Stimulated activated naive CD8-positive, alpha-beta T cell treated with anti-CD3 and anti-CD28 coated beads, Interleukin-15, Interleukin-2, amounts not matched to agents 100 U/mL and 50 U/mL, for 24 hours (primary cell): ENCODE measurements at places on chromosomes 5 and 9.

DNA sequence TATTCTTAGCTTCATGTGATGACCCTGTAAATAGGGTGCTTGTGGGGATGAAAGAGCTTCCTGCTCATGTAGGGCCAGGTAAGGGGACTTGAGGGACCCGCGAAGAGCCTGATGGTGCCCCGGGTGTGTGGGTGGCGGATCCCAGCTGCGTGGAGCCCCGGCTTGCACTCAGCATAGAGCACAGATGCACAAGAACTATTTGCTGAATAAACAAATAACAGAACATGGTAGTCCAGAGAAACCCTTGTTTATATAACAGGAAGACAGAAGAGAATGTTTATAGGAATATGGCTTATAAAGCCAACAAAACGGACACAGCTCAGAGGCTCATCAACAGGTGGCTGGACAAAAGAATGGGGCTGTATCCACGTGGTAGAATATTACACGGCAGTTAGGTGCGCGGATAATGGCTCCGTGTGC lies 106.9 kb upstream of the COL5A1 start:
- DNase-seq, result no peak

DNA sequence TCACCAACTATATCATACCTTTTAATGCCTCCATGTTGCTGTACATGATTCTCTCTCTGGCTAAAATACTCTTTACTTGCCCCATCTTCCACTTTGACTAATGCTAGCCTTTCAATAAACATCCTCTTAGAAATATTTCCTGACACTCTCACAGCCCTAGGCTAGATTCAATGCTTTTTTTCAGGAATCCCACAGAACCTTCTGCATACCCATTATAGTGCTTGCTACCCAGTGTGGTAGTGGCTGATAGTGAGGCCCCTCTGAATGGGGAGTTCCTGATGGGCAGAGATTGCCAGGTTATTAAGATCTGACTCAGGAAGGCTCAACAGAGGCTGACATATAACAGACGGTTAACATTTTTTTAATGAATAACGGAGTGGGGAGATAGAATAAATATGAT lies 11.6 kb downstream of the SSBP2 start:
- DNase-seq, result no peak

- DNase-seq, result peak; percentile 88
These were observed 64.3 kb downstream of the RXRA start for GRCh38 chr9:134390537-134390936.

- peak; percentile 12 for DNase-seq
These were observed at the start of gene THBS4 for GRCh38 chr5:80034962-80035821. Gene THBS4, plus strand, starts transcription at chr5:80035348. Its CDS starts 190 bp downstream, at chr5:80035538.

DNA sequence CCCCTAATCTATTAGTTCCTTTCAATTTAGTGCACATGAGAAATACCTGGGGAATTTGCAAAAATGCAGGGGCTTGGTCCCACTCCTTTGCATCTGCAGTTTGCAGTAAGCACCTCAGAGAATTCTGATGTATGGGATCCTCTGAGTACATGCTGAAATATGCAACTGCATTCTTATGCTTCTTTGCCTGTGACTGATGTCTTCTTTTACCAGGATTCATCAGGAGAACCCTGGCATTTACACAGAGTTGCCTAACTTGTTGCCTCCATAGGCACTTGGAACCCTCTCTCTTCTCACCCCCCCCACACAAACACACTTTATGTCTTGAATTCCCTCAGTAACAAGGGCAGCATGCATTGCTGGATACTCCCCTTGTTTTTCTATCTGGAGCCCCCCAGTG lies 173.1 kb downstream of the KDM4C start:
- no peak for DNase-seq

DNA sequence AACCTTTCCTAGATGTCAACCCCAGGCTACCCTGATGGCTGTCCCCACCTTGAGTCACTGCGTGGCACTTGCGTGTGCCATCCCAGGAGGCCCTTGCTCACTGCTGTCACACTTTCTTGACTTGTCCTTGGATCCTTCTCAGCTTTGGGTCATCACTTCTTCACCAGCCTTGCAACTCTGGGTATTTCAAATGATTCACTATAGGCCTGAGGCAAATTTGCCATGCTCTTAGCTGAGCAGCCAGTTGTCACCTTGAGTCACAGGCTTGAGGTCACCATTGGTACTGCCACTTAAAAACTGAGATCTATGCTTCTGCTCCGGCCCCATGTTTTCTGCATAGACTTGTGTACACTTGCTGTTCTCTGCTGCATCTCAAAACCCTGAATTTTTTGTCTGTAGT lies 84.7 kb downstream of the BASP1 start:
- DNase-seq, result no peak

DNA sequence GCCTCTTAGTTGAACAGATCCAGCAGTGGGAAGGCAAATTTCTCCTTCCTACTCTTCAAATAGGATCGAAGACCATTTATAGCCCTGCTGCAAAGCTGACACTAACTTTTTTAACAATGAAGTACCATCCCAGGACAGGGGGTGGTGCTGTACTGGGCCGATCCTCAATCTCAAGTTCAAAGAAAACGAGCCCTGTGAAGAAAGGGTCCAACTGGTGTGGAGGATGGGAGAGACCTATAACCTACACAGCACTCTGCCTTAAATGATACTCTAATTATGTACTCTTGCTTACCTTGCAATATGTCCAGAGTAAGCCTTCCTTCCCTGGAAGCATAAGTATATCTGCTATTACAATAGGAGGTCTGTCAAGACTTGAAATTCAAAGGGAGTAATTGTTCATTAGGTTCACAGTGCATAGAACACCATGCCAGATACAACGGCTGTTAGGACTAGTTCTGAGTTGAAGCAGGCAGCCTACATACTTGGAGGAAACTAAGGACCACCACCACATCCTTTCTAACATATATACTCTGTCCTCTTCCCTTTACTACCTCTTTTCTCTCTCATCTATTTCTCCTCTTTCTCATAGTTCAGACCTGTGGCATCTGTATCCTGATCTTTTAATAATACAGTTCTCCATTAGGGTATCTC lies 6.2 kb downstream of the ETF1 start:
- DNase-seq, result no peak

DNA sequence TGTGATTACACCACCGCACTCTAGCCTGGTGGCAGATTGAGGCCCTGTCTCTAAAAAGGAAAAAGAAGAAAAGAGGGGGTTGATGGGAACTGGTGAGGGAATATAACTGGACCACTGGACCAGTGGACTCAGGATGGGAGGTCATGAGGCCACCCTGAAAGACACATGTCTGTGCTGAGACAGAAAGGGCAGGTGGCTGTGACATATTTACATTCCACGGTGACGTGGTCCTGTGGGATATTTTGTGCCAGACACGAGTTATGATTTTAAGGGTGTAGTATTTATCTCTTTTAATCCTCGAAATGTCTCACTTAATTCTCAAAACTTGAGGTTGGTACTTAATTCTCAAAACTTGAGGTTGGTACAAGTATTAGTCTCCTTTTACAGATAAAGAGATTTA lies 32.9 kb downstream of the LHX2 start:
- DNase-seq, result no peak

DNA sequence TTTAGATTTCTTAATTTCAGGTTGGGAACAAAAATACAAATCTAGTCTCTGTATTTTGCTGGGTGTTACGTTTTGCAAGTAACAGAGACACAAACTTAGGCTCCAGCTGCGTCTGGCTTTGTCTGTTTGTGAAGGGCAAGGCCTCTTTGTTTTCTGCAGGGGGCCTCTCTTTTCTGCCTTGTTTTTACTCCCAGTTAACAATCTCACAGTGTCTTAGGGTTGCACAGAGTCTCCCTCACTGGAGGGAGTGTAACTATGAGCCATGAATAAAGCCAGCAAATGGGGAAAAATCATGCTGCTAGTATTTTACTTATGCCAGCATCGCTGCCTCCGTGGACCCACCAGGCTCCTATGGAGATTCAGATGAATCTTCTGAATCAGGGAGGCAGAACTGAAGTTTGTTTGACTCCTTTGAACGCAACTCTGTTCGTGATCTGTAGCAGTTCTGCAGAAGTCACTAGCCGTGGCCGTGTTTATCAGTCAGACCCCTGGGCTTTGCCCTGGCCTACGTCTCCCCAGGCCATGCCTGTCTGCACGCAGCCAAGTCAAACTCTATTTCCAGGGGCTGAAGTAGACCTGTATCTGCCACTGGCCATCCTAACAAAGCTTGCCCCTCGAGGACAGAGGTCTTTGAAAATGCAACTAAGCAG lies 77.2 kb downstream of the ATP10B start:
- DNase-seq, result no peak

DNA sequence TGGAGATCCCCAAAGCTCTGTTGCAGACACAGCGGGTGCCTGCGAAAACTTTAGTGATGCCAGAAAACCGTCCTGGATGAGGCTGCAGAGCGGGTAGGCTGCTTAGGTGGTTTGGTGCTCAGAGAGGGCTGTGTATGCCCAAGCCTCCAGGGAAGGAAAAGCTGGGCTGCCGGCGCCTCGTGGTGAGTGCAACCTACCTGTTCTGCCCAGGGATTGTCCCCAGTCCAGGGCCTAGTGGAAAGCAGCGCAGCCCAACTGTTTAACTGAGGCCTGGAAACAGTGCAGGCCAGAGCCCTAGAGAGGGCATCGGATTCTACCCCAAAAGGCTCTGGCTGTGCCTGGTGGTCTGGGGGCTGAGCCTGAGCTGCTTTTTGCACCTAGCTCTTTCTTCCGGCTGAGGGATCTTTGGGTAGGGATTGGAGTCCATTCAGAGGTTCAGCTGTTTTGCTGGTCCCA lies 2.8 kb downstream of the LMX1B start:
- DNase-seq, result no peak

DNA sequence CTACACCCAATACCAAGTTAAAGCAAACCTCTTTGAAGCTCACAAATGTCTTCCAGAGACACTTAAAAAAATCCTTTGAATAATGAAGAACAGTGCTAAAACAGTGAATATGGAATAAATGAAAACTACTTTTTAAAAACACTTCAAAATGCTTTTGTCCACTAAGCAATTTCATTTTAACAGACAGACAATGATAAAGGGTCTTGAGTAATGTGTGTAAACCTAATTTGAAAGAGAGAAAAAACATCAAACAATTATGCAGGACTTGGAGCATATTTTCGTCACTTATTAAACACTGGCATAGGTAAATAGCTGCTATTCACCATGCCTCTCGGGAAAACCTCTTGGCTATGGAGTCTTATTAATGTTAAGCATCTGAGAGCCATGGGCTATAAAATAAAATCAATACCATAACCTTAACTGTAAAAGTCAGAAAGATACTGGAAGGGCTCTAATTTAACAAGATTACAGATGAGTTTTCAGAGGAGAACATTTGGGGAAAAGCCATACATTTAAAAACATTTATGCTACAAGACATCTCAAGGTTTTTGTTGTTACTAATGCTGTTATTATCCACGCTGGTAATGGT lies 177.8 kb downstream of the NFIB start:
- no peak for DNase-seq

DNA sequence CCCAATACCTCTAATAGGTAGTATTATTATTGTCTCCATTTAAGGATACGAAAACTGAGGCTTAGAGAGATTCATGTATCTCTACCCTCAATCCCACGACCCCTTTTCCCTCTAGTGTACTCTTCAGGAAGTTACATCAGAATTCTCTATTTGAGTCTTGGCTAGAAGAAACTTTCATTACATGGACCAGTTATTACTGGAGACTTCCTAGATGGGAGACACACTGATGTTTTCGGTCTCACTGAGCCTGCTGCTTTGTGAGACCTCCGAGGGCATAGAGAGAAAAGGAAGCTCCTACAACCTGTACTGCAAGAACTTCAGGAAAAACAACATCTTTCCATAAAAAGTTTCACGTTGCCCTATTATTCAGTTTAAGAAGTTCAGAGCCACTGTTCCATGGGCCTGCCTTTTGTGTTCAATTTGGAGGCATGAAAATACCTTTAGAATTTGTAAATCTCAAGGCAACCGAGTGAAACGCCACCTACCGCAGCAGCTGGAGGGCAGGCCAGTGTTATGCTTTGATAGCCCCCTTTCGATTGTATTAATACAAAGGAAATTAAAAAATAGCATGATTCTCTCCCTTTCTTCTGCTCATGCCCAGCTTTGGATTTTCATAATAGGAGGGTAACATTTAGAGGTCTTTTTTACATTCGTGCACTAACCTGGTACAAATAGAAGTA lies 223.3 kb downstream of the EBF1 start:
- DNase-seq, result no peak

GRCh38 chr9:125446561-125447094 lies 185.0 kb downstream of the GAPVD1 start:
- DNase-seq, result no peak
